Endothelial cell of umbilical vein (primary cell): ENCODE measurements at places on chromosomes 12 and 14. TPM values are rescaled to one million over a fixed set of nuclear protein-coding genes. Genes with fewer than 3 reads are reported as not detected.

The GPRC5D gene
- total RNA-seq: not detected in 2 replicates

The KLRK1 gene
- total RNA-seq: not detected in 2 replicates

The SLC7A7 gene
- 18.5 and 22.5 TPM in 2 replicates for total RNA-seq

DNA sequence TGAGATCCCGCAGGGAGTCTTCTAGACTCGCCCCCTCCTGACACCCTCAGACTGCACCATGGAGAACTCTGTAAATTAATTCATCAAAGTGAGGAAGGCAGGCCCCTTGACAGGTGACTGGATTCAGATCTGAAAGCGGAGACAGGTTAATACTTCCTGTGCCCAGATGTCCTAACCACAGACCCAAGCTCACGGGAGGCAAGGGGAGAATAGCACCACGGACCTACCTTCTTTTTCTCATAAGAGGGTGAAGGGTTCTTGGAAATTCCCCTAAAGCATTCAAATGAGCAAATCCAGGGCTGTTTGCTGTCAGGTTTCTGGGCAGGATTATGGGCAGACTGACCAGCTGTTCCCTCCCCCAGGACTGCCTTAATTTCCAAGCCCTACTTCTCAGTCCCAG is 170.0 kb downstream of the ZFP36L1 start:
- no peak for DNase-seq

- no peak for DNase-seq
Measured at GRCh38 chr12:52971679-52972329, 22.9 kb downstream of the KRT18 start.
